ENCODE measurements at places on chromosomes 2 and 18. TPM values are rescaled to one million over a fixed set of nuclear protein-coding genes. Genes with fewer than 3 reads are reported as not detected.

Gene ITGB6
- not detected for total RNA-seq

Gene MC4R
- total RNA-seq, result not detected

Gene DTNA
- total RNA-seq, result 81.8 TPM

Gene ESCO1
- total RNA-seq, result 17.0 TPM

Gene CCDC74B
- total RNA-seq, result 7.5 TPM

Gene CRYGC
- total RNA-seq, result not detected

Gene SERPINE2
- total RNA-seq, result 61.3 TPM

Gene HRH4
- total RNA-seq, result 0.36 TPM

Gene BOLL
- not detected for total RNA-seq

Gene ERFE
- 0.58 TPM for total RNA-seq

Gene CCDC121
- 7.6 TPM for total RNA-seq

Gene DPYSL5
- total RNA-seq, result not detected

Gene KCNS3
- 16.9 TPM for total RNA-seq
